ENCODE measurements at places on chromosomes 11 and 22.

GRCh38 chr11:18836417-18836816 lies 44.8 kb upstream of the PTPN5 start:
- DNase-seq = no peak

GRCh38 chr11:73234471-73235181 lies 16.5 kb downstream of the P2RY2 start:
- no peak for DNase-seq

DNA sequence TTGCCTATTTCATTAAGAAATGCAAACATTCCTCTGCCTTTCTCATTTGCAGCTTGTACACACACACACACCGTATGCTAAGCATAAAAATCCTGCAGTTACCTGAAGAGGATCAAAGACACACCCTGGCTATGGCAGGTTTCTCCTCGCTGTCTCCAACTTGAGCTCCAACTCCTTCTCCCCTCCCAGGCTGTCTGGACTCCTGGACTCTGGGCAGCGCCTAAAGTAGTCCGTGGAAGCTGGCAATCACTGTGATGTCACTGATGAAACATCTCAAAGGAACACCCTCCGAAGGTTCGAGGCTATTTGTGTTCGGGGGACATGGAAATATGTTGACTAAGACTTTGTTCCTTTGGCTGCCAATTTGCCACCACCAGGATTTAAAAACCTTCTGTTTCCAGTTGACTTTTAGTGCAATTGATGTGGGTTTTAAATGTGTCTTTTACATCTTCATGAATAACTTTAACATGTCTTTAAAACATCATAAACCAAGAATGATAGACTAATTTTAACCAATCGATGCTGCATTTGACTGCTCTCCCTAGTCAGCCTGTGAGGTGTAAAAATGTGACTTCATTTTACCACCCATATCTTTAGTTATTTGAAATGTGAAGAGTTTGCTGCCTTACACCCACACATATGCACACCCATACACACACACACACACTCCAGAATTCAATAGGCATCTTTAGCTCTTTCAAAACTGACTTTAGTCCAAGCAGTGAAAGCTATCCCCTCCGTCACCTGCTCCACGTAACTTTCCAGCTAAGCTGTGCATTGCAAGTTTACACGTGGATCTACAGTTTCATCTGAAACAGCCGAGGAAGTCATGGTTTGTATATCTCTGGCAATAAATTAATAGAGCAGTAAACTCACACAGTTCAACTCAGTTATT lies at the start of gene SLN:
Gene SLN, minus strand, starts transcription at position 196 of the 895 bp plus-strand sequence.
- DNase-seq = no peak

DNA sequence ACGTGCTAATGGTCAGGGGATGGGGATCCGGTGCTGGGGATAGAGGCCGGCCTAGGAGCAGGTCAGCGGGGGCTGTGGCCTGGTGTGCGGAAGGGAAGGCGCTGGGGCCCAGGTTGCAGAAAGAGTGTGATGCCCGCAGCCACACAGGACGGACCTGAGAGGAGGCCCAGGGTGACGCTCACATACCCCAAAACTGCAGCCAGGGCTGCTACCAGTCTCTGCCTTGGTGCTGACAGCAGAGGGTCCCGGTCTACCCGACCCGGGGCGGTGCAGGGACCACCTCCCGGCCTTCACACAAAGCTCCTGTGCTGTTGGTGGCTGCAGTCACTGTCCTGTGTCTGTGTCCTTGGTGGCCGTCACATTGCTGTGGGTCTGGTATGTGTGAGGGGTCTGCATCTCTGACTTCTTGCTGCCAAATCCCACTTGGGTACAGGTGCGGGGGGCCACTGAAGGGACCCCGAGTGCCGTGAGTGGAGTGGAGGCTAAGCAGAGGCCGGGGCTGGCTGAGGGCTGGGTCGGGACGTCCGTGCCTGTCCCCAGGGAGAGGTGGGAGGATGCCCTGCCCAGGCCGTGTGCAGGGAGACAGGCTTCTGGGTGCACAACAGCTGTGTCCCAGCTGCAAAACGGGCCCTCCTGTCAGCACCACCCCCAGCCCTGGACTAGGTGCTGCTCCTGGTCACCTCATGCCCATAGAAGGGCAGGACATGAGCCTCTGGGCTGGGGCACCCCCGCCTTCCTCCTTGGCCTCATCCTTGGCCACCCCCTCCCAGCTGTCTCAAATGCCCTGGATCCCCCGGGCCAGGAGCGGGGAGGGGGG lies 1.5 kb downstream of the LSP1 start:
- no peak for DNase-seq

DNA sequence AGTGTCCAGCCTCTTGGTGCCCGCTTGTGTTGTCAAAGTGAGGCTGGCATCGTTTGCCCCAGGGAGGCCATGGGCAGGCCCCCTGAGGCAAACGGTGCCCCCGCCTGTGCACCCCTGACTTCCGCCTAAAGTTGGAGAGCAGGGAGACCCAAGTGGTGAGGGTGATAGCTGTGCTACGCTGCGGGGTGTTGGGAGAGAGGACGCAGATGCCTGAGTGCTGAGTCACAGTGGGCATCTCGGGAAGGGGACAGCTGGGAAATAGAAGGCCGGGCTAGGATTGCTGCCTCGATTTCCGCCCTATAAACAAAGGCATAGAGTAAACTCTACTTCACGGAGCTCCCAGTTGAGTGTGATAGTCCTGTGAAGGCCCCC lies 5.8 kb downstream of the GRIK4 start:
- no peak for DNase-seq

DNA sequence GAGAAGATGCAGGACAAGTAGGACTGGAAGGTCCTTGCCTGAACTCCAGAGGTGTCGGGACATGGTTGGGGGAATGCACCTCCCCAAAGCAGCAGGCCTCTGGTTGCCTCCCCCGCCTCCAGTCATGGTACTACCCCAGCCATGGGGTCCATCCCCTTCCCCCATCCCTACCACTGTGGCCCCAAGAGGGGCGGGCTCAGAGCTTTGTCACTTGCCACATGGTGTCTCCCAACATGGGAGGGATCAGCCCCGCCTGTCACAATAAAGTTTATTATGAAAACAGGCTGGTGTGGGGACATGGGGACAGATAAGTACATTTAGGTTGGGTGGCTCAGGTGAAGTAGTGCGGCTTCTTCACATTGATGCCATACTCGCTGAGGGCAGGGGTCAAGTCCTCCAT lies 1.4 kb downstream of the TAF10 start:
- DNase-seq = no peak

DNA sequence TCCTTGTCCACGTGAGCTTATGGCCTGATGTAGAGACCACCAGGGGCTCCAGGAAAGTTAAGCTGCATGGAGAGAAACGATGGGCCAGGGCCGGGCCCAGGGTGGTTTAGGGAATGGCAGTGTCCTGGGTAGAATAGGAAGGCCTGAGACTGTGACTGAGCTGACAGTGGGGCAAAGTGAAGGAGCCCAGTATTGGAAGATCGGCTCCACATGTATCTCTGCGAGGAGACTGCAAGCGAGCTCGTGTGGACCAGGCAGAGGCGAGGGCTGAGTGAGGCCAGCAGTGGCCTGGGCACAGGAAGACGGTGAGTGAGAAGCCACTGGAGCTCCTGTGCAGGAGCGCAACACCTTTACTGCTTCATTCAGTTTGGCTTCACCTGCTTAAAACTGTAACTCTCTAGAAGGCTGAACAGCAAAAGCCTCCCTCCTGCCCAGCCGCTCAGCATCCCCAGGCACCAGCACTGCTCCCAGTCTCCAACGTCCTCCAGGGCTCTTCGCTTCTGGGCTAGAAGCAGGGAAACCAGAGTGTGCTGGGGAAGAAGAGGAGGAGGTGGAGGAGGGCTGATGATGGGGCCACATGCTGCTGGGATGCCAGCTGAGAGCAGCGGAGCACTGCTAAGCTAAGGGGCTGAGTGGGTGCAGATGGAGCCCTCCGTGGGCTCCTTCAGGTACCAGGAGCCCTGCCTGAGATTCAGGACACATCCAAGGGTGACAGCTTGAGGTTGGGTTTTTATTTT lies 13.5 kb downstream of the TCIRG1 start:
- no peak for DNase-seq

DNA sequence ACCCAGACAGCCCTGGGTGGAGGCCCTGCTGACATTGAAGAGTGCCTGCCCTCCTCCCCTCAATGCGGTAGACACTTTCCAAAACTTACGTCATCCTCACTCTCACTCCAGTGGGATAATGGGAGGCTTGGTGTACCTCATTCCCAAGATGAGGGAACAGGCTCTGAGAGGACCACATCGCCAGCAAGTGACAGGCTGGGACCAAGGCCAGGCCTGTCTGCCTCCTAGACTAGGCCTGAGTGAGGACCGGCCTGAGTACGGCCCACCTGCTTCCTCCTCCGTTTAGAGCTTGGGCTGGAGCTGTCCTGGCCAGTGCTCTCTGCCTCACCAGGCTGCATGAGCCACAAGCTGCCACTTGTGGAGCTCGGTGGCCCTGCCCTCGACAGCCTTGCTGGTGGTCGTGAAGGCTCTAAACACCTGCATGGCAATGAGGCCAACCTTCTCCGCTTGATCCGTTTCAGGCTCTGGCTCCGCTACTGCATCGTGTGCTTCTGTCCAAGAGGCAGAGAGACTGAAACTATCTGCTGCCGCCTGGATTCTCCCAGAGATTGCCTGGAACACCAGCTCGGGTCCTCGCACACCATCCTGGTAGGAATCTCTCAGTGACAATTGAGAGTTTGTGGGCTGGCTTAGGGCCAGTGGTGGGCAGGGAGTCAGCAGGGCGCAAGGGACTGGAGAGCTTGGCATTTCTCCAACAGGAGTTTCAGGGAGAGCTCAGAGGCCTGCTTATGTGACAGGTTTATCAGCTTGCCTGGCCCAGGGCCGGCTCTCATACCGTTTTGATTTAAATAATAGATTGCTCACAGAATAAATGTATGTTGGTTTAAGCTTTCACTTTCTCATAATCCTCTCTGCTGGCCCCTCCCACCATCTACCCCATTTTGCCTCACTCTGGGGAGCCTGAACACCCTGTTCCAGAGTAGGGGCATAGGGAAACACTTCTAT lies 9.4 kb downstream of the LRRC75B start:
- DNase-seq = no peak

DNA sequence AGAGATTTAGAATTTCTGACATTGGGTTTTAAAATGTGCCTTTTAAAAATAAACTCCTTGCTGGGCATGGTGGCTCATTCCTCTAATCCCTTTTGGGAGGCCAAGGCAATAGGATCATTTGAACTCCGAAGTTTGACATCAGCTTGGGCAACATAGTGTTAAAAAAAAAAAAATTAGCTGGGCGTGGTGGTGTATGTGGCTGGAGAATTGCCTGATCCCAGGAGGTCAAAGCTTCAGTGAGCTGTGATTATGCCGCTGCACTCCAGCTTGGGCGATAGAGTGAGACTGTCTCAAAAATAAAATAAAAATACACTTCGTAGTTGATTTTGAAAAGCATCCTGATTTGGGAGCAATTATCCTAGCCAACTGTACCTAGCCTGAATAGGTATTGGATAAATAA lies 3.4 kb upstream of the APLP2 start:
- DNase-seq = no peak

DNA sequence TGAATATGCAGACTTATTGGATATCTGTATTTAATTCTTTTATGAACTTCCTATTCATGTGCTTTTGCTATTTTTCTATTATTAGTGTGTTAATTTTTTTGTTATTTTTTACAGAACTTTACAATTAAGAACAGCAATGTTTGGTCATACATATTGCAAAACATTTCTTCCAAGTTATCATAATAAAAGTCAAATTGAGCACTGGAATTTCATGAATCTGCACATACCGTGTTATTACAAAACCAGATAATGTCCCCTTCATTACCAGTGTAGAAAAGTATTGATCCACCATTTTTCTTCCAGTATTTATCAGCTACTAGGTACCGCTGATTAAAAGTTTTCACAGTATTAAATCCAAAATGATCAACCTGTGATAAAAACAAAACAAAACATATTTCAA lies 40.5 kb downstream of the PRCP start:
- DNase-seq = no peak

DNA sequence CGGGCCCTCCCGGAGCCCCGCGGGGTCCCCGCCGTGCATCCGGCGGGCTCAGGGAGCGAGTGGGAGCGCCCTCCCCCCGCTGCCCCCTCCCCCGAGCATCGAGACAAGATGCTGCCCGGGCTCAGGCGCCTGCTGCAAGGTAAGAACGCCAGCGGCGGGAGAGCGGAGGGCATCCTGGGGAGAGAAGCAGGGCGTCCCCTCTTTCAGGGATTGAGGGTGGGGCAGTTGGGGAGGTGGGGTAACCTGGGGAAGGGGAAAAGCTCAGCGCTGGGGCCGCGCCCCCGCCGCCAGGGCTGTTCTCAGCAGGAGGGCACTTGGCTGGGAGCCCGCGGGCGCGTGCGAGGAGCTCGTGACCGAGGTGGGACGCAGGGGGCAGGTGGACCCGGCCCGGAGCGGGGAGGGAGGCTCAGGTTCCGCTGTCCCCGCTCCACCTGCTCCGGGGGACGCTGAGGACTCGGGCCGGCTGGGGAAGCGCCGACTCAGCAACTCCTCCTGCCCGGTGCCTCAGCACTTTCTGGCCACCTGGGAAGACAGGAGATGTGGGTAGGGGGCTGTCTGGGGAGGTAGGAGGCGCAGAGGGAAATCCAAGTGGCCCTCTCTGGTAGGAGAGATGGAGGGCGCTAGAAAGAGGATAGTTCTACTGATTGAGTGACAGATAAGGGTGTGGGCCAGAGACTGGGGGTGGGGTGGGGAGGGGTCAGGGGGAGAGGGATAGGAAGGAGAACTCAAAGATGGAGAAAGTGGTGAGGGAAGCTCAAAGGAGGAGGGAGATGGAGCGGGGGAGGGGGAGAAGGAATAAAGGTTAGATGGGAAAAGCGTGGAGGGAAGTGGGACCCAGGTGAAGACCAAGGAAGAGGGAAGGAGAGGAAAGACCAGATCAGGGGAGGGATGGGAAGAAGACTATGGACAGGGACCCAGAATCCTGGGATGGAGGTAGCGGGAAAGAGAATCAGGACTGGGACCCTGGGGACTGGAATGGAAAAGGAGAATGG lies 726 bp downstream of the RTN4RL2 start:
- DNase-seq = no peak

GRCh38 chr11:34214961-34215805 lies 109.8 kb downstream of the NAT10 start:
- peak; percentile 50 for DNase-seq

DNA sequence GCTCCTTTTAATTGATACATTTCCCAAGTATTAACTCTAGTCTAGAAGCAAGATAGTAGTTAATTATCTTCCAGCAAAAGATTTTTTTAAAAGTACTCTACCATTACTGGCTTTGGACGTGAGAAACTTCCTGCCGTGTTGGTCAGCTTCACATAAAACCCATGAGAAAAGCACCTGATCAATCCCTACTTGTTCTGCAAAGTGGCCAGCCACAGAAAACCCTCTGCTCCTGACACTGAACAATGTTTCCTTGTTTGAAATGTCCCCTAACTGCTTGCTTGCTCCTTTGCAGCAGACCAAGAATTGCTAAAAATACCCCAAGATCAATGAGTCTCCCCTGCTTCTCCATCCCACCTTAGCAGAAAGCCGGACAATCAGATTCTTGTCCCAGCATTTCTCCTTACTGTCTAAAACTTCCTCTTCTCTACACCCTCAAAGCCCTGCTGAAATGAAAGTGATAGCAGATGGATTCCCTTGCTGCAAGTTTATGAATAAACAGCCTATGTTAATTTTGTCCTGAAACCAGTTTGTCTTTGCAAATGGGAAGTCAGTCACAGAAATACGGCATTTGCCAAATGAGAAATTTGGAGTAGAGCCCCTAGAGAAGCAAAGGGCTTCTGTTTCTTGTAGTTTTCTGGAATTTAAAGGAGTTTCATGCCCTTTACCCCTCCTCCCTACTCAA lies 207.1 kb upstream of the ARHGAP20 start:
- DNase-seq = no peak

Data from stimulated activated CD4-positive, alpha-beta T cell treated with anti-CD3 and anti-CD28 coated beads, Interleukin-1b, Interleukin-23, amount 100 ng/mL, for 1 hour (primary cell).